ENCODE measurements at places on chromosomes 3 and 15.

DNA sequence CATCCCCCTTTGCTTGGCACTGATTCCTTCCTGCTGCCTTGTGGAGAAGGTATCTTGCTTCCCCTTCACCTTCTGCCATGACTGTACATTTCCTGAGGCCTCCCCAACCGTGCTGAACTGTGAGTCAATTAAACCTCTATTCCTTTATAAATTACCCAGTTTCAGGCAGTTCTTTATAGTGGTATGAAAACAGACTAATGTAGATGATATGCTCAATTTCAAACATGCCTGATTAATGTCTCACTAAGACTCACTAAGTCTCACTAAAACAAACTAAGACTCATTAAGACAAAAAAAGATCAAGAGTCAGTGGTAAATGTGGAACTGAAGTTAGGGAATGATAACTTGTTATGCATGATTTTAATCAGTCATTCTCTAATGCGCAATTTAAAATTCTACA, 606.6 kb downstream of the RBMS3 start:
- DNase-seq = no peak

DNA sequence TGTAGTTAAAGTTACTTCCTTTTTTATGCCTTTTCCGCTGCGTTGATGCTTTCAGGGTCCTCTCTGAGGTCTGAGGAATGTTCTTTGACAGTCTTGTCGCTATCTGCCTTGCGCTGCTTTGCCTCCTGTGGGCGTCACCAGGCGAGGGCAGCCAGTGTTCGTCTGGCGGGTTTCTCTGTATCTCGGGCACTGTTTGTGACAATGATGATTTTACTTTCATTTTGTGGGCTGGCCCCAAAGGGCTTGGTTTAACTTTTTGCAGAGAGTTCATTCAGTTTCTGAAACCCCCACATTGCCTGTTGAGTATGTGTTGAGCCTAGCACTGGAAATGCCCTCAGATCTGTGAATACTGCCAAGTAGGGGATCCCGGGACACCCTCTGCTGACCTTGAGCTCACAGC, 24.6 kb upstream of the SACM1L start:
- peak; percentile 81 for DNase-seq

GRCh38 chr3:149965278-149965677, 5.4 kb downstream of the PFN2 start:
- DNase-seq = no peak

DNA sequence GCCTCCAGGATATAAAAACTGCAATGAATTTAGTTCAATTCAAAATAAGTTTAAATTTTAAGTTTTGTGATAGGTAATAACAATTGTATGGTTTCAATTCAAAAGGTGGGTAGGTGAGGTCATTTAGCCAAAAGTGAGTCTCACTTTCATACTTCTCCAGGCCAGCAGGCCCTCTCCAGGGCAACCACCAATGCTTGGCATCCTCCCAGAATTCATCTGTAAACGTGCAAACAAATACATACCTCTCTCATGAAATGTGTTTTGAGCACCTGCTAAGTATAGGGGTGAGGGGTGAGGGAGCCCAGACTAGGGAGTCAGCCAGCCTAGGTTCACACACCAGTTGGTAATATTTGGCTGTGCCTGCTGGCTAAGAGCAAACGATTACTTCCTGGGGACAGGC, 22.0 kb upstream of the RBSN start:
- no peak for DNase-seq

DNA sequence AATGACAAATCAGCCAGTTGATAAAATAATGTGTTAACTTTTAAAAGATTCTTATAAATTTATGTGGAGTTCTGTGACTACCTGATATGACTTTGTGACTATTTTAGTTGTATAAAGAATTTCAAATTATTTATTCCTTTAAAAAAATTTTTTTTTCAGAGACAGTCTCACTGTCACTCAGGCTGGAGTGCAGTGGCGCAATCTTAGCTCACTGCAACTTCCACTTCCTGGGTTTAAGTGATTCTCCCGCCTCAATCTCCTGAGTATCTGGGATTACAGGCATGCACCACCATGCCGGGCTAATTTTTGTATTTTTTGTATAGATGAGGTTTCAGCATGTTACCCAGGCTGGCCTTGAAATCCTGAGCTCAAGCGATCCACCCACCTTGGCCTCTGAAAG, 48.5 kb downstream of the MBNL1 start:
- DNase-seq = no peak

GRCh38 chr3:172616031-172616461, 92.8 kb upstream of the TNFSF10 start:
- peak; percentile 20 for DNase-seq

- DNase-seq = no peak
Observed at GRCh38 chr3:187673012-187673411, 2.8 kb upstream of the SST start.

GRCh38 chr15:88166082-88166993, 90.2 kb downstream of the NTRK3 start:
- no peak for DNase-seq

GRCh38 chr15:50186752-50187151, 4.8 kb downstream of the SLC27A2 start:
- DNase-seq = no peak

DNA sequence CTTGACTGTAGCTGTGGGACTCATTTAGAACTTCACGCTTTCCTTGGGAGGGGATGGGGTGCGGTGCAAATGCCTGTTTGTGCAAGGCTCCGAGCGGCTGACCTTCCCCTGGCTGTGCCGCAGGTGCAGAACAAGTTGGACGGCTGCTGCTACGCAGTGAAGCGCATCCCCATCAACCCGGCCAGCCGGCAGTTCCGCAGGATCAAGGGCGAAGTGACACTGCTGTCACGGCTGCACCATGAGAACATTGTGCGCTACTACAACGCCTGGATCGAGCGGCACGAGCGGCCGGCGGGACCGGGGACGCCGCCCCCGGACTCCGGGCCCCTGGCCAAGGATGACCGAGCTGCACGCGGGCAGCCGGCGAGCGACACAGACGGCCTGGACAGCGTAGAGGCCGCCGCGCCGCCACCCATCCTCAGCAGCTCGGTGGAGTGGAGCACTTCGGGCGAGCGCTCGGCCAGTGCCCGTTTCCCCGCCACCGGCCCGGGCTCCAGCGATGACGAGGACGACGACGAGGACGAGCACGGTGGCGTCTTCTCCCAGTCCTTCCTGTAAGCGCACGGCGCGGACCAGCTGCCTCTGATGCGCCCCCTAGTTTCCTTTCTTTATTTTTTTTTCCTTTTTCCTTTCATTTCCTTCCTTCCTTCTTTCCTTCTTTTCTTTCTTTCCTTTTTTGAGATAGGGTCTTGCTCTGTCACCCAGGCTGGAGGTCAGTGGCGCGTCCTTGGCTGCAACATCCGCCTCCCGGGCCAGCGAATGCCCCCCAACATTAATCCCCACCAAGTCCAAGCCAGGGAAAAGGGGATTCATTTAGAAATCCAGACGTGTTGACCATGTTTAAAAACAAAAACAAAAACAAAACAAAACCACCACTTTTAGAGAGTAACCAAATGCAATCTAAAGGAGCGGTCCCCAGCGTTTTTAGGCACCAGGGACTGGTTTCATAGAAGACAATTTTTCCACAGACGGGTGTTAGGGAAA, 42.7 kb downstream of the EIF2AK4 start:
- DNase-seq = no peak

Measured in CD4-positive, alpha-beta T cell treated with Interleukin-4 for 4 hours (primary cell).